ENCODE measurements at places on chromosomes 3 and 15.

GRCh38 chr3:116246406-116246980, 198.8 kb downstream of the LSAMP start:
- DNase-seq, result no peak

DNA sequence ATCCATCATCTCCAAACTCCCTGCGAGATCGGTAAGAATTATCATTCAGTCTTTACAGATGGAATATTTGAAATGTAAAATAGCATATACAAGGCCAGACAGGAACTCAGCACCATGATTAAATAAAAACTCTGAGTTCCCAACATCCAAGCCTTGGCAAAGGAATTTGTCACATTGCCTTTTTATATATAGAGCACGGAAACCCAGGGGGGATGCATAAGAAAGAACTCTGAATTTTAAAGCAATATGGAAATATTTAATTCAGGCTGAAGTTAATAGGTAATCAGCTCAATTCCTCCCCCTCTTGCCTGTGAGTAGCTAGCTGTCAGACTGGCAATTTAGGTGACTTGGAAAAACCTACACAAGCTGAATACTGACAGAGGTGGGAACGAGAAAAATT, 217.9 kb upstream of the KCNMB2 start:
- DNase-seq, result no peak

DNA sequence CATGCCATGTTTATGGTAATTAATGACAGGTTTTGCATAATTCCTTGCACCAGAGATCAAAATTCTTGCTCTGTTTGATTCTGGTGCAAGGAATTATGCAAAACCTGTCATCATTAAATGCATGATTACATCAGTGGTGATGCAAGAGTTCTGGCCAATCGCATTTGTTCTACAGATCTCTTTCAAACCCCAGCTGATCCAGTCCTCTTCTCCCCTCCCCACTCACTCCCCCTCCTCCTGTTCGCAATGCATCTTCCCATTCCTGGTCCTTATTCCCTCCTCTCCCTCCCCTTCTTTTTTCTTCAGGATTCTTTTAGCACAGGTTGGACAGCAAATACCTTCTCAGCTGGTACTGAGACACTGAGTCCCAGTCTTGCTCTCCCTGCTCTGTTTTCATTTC, 82.1 kb downstream of the GABRB3 start:
- DNase-seq, result no peak

- DNase-seq, result no peak
These were observed 780.4 kb downstream of the TBL1XR1 start for GRCh38 chr3:176416870-176417269.

DNA sequence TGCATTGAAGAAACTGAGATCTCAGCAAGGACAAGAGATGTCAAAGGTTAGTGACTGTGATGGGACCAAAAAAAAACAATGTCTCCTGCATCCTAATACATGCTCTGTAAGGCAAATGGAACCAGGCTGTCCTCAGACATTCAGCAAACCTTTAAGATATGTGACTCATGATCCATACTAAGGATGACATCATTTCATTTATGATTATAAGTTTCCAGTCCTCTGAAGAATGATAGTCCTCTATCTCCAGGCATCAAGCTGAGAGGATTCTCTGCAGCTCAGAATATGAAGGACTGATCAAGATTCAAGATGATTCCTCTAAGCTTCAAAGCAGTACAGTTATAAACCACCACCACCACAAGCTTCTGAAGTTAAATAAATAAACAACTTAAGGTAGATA, 47.6 kb downstream of the SSR3 start:
- DNase-seq, result no peak

DNA sequence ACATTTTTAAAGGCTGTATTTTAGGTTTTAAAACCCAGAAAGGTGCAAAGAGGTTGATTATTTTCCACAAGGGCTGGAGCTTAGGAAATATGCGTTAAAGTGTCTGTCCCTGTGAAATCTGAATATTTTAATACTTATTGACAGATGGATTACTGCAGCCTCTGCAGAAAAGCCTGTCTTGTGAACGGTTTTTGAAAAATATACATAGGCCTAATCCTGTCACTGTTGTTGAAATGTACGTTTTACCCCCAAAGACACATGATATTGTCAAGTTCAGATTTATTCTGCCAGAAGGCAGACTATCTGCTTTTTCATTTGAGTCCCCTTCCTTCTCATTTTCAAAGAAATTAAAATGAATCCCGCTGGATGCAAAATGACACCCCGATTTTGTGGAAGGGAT, 2.2 kb upstream of the BCL6 start:
- DNase-seq, result no peak

DNA sequence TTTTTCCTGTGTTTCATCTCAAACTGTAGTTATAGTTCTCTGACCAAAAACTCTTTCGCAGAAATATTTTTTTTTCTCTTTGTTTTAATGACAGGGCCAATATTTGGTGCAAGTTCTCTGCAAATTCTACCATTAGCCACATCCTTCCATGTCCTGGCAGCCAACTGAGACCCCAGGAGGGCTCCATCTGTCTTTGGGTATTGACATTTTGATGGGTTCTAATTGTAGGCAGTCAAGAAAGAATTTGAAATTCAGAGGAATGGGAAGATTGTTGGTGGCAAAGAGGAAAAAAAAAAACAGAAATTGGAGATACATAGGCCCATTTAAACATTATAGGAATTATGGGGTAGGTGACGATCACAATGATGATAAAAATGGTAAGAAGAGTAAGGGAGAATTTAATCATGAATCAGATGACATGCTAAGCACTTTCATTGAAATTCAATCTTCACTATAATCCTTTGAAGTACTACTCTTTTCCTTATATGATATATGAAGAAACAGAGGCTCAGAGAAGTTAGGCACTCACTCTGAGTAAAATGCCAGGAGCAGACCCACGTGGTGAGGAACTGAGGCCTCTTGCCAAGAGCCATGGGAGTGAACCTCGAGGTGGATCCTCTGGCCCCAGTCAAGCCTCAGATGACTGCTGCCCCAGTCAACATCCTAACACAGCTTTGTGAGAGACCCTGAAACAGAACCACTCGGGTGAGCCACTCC, 151.4 kb downstream of the PDZRN3 start:
- DNase-seq, result no peak

GRCh38 chr3:196650740-196651311, 11.3 kb downstream of the NRROS start:
- peak; percentile 82 for DNase-seq

DNA sequence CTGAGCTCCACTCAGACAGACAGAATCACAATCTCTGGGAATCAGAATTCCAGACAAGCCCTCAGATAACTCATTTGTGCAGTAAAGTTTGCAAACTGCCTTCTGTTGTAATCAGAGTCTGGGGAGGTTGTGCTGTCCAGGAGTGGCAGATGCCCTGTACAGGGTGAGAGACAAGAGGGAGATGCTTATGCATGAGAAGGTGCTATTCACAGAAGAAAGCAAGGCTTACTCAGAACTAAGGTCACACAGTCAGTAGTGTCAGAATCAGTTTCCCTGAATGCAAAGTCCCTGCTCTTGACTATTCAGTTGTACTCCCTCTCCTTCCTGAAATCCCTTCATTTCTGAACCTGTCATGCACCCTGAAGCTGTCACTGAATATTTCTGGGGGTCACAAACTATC, 43.7 kb downstream of the SRPRB start:
- no peak for DNase-seq

DNA sequence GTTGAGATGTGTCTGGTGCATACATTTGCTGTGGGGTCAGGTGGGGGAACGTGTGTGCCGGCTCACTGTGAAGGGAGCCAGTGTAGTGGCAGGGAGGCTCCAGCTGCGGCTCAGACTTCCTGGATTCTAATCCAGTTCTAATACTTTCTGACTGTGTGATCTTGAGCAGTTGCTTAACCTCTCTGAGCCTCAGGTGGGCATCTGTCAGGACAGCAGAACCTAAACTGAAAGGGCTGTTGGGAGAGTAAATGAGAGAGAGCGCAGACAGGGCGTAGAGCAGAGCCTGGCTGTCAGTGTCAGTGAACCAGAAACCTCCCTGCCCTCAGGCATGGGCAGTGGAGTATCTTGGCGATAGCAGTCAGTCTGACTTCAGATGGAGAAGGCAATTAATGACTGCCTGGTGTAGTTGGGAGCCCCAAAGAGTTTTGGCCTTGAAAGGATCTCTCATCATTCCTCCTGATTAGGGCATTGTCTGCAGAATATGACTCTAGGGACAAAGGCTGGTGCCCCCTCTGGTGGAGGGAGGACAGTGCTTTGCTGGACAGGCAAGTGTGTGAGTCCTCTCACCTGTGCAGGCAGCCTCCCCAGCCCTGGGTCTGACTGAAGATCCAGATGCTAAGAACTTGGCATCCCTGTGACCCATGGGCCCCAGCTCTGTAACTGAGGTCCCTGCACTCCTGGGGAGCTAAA, 9.6 kb downstream of the KBTBD13 start:
- DNase-seq, result peak; percentile 30

DNA sequence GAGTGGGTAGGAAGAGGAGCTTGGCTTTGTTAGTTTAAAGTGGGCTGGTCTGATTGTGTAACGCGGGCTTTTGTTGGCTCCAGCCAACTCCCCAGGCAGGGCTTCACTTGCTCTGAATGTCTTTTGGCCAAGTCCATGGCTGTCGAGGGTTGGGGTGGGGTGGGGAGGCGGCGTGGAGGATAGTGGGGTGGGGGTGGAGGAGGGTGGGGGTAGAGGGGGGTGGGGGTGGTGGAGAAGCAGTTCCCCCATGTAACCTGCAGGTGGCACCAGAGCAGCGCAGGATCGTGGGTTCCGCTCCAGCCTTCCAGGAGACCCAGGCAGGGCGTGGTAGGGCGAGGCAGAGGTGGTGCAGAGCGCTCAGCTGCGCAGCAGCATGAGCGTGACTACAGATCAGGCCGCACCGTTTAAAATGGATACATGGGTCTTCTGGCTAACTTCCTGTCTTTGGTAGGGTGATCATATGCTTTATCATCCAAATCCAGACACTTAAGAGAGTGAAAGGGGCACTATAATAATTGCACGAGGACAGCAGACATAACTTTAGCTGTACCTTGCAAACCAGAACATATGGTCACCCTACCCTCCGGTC, 28.3 kb downstream of the GOLGA6A start:
- peak; percentile 47 for DNase-seq

DNA sequence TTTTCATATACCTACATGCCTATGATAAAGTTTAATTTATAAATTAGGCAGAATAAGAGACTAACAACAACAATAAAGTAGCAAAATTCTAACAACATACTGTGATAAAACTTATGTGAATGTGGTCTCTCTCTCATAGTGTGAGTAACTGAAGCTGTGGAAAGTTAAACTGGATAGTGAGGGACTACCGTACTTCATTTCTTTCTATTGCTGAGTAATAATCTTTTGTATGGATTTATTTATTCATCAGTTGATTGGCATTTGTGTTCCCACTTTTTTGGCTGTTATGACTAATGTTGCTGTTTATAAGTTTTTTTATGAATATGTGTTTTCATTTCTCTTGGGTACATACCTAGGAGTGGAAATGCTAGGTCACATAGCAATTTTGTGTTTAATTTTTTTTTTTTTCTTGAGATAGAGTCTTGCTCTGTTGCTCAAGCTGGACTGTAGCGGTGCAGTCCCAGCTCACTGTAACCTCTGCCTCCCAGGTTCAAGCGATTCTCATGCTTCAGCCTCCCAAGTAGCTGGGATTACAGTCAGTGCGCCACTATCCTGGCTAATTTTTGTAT, 41.0 kb downstream of the RNF111 start:
- no peak for DNase-seq

DNA sequence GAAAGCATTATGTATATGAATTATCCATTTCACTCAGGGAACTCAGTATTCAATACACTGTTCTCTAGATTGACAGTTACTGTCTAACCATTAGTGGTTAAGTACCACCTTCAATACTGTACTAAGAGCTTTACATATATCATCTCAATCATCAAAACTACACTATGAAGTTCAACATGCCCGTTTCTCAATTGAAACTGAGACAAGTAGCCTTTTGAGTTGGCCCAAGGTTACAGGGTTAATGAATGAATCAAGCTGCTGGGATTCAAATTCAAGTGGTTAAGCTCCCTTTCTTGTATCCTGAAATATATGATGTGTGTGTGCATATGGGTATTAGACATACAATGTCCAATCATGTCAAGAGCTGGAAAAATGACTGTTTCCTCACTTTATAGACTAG, 5.8 kb downstream of the TASOR start:
- DNase-seq, result no peak

DNA sequence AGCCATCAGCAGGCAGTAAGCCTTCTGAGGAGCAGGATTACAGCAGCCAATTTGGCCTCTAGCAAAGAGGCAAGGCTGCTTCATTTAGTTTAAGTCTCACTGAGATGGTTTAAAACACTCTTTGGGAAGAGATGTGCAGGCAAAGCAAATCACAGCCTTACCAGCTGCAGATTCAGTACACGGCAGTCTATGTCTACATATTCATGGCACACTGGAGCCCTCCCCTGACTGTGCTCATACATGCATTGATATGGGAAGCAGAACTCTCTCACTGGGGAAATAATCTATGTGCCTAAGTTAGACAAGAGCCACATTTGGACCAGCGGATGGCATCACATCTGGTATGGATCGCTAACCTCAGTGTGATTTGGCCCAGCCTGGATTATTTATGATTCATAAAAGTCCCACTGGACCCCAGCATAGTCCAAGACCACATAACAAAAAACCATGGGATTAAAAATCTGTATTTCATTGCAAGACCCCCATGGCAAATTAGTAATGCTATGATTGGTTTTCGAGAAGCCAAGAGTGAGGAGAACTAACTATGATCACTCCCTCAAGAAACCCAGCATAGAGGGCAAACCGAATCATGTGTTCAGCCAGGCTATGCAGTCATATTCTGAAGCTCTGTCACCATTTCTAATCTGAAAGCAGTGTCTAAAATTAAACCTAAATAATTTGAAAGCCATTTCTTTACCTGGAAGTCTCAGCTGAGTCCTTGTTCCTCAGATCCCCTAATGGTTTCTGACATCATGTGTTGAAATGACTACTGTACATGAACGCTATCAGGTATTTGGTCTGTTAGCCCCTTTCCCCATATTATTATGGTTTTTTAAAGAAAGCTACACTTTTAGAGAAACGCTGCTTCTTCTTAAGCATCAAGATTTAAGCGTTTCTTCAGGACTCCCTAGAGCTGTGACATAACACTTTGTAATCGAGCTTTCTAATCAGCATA, 1.2 kb downstream of the PRICKLE2 start:
- no peak for DNase-seq

- DNase-seq, result no peak
These were observed 226.5 kb downstream of the NLGN1 start for GRCh38 chr3:173624086-173624485.

DNA sequence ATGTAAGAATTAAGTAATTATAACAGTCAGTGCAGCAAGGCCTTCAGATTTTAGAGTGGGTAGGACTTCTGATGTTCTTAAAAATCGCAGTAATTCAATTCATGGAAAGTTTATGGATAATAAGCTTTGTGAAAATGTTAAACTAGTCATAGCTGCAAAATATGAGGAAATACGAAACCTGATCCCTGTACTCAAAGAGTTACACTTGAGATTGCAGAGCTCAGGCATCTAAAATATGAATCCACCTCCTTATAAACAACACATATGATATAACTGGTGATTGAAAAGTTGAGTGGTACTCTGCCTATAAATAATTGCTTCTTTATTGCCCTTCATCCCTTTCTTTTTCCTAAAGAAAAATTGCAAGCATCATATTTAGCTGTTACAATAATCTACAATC, 473.3 kb downstream of the OTOL1 start:
- DNase-seq, result no peak
